Activated CD4-positive, alpha-beta T cell treated with anti-CD3 and anti-CD28 coated beads, Interleukin-2, amount 10 ng/mL, durations not matched to agents 24 days and 14 days (primary cell): ENCODE measurements at places on chromosomes 3 and 15.

DNA sequence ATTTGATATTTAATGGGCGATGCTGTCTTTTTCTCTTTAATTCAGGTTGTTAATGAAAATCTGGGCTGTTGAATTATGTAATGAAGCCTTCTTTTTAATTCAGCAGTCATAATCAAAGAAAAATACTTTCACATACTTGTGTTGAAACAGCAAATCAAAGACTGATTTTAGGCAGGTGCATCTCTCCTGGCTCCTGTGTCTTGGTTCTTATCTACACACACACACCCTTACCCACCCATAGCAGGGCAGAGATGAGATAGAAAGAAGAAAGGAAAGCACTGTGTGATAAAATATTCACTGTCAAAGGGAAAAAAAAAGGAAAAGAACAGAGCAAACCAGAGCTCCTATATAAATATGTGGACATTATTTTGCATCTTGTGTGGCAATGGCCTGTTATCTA is 130.6 kb upstream of the CGNL1 start:
- no peak for DNase-seq

DNA sequence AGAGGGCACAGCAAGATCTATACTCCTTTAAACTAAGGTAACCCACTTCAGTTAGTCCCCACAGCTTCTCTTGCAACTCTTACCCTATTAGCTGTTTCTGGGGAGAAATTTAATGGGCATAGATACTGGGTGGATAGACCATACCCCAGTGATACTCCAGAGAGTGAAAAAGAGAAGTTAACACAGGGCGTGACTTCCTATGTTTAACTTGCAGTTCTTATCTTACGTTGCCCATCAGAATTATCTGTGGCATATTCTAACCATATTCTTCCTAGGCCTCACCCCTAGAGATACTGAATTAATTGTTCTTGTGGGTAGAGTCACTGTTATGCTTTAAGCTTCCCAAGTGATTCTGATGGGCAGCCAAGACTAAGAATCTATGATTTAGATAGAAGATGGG is 485.4 kb upstream of the TPRG1 start:
- DNase-seq: no peak

DNA sequence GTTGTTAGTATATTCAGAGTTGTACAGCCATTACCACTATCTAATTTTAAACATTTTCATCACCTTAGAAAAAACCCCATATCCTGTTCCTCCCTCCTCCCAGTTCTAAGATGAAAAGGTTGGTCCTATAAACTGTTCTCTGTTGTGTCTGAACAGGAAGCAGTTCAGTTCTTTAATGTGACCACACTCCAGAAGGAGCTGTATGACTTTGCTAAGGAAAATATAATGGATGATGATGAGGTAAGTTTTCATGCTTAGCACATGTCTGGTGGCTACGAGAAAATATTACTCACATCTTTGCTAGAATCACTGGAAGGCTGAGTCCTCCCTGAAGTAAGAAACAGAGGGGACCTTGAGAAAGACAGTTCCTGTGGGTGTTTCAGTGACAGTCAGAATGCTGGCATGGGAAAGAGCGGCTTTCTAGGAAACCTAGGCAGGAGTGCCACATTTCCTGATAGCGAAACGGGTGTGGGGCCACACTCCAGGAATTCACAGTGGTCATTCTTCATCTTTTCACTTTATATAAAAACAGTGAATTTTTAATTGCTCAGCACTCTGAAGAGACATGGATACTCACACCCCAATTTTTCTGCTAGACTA is 20.3 kb downstream of the CRTAP start:
- no peak for DNase-seq

DNA sequence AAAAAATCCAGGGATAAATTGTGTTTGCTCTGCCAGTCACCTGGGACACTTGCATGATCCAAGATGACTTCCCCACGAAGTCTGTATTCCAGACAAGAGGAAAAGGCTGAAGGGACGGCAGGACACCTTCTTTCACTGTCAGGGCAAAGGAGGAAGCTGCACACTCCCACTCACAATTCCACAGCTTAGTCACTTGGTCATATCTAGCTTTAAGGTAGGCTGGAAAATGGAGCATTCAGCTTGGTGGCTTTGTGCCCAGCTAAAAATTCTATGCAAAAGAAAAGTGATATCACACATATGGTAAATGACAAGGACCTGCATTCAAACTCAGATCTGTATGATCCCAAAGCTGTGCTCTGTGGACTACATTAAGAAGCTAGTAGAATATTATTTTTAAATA is 109.2 kb upstream of the TPM1 start:
- DNase-seq: no peak

- no peak for DNase-seq
Measured at GRCh38 chr15:86855307-86856291, 775.9 kb downstream of the AGBL1 start.

GRCh38 chr15:40603935-40604334 is 9.9 kb downstream of the KNL1 start:
- no peak for DNase-seq

GRCh38 chr3:29353807-29354206 is 72.9 kb downstream of the RBMS3 start:
- DNase-seq: no peak

DNA sequence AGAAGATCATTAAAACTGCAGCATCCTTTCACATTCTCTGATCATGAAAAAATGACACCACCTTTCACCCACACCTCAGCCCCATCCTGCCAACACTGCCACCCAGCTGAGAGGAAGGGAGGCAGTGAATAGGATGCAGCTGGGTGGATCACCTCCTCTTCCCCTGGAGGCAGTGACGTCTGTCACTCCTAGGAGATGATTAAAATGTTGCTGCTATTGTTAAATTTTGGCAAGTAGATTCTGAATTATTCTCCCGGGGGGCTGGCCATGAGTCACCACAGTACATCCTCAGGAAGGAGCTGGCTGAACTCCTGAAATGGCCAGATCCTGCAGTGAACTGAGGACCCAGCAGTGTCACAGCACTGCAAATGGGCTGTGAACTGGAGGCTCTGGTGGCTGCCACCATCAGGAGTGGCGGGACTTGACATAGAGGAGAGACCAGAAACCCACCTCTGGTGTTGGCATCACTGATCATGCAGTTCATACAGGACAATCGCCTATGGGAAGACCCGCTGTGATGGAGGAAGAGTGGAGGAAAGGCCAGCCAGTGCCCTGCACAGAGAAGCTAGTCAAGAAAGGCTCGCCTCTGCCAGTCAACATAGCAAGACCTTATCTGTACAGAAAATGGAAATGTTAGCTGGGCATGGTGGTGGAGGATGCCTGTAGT is 199.1 kb downstream of the FAM43A start:
- no peak for DNase-seq

- DNase-seq: no peak
Measured at GRCh38 chr3:112778353-112778948, 68.2 kb downstream of the CD200R1L start.

DNA sequence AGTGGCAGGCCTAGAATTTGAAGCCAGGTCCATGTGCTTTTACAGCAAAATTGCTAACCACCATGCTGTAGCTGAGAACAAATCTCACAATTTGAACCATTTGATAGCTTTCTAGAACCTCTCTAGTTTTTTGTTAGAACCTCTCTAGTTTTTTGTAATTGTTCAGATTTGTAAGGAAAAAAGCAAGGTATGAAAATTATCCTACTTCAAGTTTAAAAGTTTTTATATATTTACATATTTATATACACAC is 9.8 kb downstream of the GXYLT2 start:
- DNase-seq: no peak

DNA sequence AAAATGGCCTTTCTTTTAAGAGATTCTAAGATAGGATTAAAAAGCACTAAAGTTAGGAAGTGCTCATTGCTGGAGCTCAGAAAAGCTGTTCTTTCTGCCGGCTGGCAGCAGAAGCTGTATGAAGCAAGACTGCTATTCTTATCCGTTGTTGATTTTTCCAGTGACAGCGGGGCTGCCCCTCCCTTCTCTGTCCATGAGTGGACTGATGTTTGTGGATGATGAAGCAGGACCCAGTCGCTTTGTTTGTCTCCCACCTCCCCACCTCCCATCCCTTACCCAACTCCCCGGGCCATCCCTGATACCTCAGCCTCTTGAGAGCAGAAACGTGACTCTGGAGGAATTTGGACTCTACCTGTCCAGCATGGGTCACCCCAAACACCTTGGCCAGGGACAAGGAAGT is 10.3 kb upstream of the MUSTN1 start:
- no peak for DNase-seq

DNA sequence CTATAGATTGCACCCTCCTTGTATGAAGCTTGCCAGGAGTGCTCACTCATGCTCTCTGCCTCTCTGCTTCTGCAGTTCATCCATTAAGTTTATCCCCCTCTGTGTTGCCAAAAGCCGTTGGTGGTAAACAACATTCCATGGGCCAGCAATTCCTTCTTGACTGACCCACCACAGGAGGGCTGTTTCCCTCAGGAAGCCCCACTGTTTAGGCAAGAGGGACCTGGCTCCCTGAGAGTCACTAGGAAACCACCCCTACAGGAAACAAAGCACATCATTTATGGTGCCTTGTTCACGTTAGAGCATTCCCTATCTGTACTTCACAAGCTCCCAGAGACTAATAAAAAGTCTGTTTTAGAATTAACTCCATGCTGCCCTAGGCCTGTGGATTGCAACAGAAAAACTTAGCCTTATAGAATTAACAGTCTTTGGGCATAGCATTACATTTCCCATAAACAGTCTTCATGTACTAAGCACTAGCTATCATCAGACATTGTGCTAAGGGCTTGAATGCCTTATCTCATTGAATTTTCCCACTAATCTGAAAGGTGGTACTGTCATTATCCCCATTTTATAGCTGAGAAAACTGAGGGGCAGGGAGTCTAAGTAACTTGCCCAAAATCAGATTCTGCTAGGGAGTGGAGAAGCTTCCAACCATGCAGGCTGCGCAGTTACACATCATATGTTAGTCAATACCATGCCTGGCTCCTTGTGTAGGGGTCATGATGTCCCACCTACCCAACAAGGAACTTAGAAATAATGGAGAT is 149.9 kb downstream of the SHQ1 start:
- DNase-seq: no peak

- DNase-seq: no peak
Measured at GRCh38 chr3:104628185-104628789, 738.4 kb upstream of the ALCAM start.

GRCh38 chr3:183508821-183509220 is 46.7 kb downstream of the KLHL6 start:
- no peak for DNase-seq

GRCh38 chr3:177818712-177819240 is 621.5 kb upstream of the TBL1XR1 start:
- no peak for DNase-seq

- peak; percentile 64 for DNase-seq
Measured at GRCh38 chr15:94631608-94632007, 400.2 kb downstream of the MCTP2 start.

- DNase-seq: peak; percentile 74
Measured at GRCh38 chr15:88243895-88244787, 12.4 kb downstream of the NTRK3 start.

DNA sequence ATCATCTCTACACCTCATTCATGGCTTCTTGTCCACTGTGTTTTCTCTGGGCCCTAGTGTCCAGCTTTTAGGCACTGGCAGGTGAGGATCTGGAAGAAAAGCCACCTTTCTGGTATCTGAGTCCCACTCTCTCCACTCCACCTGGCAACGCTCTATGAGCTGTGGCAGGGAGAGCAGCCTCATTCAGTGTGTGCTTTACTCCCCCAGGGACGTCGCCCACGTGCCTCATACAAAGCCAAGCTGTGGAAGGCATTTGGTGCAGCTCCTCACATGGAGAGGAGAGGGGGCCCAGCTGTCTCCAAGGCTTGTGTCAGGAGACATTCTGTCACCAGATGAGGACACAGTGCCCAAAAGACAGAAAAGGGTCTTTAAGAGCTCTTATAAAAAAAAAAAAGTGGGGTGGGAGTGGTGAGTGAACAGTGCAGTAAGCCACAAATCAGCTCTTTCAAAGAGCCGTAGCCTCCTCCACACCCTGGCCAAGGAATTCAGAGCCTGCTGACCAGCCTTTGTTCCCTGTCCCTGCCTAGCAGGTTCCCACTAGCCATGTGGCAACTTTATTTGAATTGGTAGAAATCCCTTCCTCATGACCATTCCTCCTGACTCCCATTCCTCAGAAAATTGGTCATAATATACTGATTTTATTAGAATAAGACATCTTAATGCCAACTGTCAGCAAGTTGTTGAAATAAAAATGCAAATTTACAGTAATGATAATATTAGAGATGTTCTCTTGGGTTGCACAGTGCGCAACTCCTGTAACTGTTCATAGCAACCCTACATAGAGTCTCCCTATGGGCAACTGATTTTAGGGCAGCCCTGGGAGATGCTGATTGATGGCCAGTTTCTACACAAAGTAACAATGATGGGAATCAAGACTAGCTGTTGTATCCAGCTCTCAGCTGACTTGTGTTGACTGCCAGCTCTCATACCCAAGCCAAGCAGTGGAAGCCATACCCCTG is 29.5 kb downstream of the GALNT15 start:
- no peak for DNase-seq

DNA sequence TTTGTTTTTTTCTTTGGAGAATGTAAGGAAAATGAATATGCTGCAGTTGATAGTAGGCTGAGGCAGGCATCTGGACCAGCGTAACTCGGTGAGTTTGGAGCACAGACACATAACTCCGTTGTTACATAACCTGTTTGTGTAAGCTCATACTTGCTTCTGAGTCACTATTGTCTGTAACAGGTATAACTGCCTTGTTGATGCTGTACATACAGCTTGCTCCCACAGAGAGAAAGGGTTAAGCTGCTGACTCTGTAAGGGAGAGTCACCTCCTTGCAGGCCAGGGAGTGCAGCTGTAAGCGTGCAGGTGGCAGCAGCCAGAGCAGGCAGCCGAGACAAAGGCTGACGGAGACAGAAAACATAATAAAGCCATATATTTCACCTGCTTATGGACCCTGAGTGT is 20.4 kb downstream of the RETNLB start:
- DNase-seq: no peak

GRCh38 chr3:13812034-13812471 is 67.8 kb downstream of the WNT7A start:
- DNase-seq: no peak

DNA sequence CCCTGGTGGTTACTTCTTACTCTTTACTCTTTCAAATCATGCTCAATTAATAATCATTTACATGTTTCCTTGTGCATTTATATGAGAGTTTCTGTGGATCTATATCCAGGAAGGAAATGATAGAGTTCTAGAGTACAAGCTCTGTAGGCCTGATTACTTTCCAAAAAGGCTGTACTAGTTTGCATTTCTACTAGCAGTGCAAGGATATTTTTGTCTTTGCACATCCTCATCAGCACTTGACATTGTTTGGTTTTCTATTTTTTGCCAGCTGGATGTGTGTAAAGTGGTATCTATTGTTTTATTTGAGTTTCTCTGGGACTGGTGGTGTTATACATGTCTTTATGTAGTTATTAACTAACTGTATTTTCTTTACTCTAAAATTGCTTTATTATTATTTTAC is 19.6 kb upstream of the SLC7A14 start:
- DNase-seq: no peak

GRCh38 chr15:63999177-63999576 is 47.1 kb downstream of the DAPK2 start:
- DNase-seq: no peak
